ENCODE measurements at places on chromosomes 6 and 20.

DNA sequence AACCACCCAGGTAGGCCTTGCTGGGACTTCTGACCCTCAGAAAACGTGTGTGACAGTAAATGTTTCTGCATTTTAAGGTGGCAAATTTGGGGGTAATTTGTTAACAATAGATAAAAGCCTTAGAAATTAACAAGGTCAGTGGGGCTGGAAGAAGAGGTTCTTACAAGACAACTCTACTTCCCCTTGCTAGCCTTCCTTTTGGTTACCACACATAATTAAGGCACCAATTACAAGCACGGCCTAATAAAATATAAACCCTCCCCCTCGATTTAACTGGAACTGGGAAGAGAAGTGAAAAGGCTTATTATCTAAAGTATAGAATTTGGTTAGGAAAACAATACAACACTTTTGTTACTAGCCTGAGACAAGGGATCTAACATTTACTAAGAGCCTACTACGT lies 38.8 kb downstream of the ELOVL5 start:
- DNase-seq = no peak

DNA sequence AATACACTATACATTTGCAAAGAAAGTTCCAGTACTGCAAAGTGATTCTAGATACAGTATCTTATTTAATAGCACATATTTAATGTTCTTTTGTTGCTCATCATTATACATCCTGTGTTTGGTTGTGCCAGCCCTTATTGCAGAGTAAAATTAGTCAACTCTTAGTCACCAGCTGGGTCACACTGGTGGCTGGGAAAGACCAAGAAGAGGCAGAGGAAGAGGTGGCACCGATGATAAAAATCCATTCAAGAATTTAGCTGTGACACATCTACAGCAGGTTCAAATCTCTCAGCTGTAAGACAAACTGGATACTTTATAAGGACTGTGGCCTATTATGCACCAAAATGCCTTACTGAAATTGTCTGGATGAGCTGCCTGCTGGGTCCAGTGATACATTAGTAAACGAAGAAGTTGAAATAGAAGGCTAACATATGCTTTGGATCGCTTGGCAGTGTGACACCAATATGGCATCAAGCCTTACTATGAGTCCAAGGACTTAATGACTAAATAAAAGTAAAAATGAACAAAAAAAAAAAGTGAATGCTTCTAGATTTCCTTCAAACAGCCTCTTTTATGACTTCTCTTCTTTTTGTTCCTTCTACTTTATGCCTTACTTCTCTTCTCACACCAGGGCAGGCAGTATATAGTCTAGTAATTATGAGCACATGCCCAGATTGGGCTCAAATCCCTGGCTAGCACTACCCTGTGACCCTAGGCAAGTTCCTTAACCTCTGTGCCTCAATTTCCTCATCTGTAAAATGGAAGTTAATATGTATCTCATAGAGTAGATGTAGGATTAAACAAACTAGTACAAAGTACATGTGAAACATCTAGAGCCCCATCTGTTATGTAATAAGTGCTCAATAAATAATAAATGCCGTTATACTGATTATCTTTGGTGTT lies 29.4 kb upstream of the RNF8 start:
- DNase-seq = no peak

GRCh38 chr20:57480444-57481160 lies 44.3 kb downstream of the CTCFL start:
- no peak for DNase-seq

- no peak for DNase-seq
These were observed 38.5 kb downstream of the EPB41L2 start for GRCh38 chr6:131024565-131024964.

- DNase-seq = no peak
These were observed 157.9 kb downstream of the KIF16B start for GRCh38 chr20:16415071-16416053.

- DNase-seq = no peak
These were observed 22.6 kb upstream of the SYNDIG1 start for GRCh38 chr20:24446811-24447210.

DNA sequence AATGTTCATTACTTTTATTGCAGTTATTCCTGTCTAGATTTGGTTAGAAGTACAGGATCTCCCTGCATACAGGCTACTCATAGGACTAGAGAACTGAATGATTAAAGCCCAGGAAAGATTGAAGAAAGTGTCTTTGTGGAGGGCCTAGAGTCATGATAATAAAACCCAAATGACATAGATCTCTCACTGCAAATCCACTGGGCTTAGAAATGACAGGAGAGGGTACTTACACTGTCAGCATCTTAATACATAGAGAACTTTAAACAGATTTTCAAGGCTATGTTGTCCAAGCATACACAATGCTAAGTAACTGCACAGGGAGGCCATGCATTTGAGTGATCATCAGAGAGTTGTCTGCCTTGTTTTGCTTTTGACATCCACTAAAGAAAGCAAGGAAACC lies 383.8 kb upstream of the MAP3K7 start:
- no peak for DNase-seq

GRCh38 chr6:98669371-98669770 lies 165.0 kb upstream of the POU3F2 start:
- no peak for DNase-seq

DNA sequence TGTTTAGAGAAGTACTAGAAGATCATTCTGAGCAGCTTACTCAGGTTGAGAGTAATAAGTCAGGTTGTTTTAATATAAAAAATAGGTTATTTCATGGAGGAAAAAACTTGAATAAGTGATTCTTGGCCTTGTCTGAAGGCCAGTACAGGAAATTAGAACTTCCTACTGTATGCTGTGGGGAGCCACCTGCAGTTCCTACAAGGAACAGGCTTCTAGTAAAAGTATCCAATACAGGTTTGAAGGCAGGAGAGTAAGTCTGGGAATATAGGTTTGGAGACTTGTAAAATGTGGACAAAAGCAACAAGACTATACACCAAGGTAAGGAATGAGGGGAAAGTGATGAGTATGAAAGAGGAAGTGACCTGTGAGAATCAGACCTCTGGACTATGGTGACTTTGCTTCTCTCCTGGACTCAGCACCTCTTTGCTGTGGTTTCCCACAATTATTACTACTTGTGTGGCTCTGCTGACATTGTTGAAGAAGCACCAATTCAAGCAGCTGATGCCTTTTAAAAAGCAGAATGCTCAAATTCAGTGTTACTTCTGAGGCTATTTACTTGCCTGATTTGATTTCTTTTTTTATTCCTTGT lies 278.6 kb downstream of the TBC1D7 start:
- DNase-seq = no peak

DNA sequence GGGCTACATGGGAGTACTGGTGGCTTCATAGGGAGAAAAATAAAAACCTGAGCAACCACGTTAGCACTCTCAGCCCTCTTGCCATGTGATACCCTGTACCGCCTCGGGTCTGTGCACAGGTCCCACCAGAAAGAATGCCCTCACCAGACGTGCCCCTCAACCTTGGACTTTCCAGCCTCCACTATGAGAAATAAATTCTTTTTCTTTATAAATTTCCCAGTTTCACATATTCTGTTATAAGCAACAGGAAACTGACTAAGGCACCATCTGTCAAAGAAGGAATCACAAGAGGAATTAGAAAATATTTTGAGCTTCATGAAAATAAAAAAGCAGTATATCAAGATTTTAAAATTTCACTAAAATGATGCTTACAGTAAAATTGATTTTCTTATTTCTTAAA lies 168.4 kb upstream of the BMP5 start:
- no peak for DNase-seq

- no peak for DNase-seq
These were observed 332.9 kb upstream of the PRDM1 start for GRCh38 chr6:105753207-105753606.

- DNase-seq = no peak
These were observed 224.3 kb downstream of the ERMARD start for GRCh38 chr6:169975701-169976100.

DNA sequence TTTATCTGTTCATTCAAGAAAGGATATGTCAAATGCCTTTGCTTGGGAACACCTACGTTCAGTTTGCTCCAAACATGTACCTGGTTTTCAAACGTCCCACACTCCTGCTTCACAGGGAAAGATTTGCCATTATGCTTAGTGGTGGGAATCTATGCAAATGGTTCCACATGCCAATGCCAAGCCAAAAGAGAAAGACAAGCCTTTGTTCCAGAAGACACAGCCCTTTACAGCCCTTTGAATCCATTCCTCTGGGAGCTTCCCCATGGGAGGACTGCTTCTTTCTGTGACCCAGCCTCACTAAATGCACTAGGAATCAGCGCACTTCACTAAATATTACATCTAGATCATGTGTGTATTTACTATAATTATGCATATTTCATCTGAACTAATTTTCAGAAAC lies 619.5 kb downstream of the PRKN start:
- DNase-seq = peak; percentile 7

GRCh38 chr6:162184465-162184864 lies 543.1 kb downstream of the PRKN start:
- no peak for DNase-seq

GRCh38 chr6:37182736-37183590 lies 13.0 kb downstream of the PIM1 start:
- no peak for DNase-seq

GRCh38 chr6:137964876-137965275 lies 97.8 kb downstream of the TNFAIP3 start:
- no peak for DNase-seq

All from iPS-NIHi11 (cell line).